ENCODE measurements at places on chromosomes 16 and 17.

DNA sequence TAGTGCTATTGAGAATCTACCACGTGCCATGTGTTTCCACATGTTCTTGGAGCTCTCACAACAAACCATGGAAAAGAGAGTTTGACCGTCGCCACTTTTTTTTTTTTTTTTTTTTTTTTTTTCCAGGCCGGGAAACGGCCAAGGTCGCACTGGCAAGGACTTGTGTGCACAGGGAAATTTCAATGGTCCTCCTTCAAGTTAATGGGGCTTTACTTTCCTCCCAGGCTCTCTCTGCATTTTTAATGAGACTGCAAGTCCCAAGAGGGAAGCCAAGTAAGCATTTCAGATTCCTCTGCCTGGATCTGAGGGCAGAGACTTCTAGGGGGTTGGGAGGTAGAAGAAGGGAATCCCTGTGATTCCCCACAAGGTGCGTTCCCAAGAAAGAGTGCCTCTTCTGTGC, 94.7 kb upstream of the MPHOSPH6 start:
- no peak for DNase-seq

GRCh38 chr16:73065632-73066330, 17.9 kb upstream of the ZFHX3 start:
- no peak for DNase-seq

DNA sequence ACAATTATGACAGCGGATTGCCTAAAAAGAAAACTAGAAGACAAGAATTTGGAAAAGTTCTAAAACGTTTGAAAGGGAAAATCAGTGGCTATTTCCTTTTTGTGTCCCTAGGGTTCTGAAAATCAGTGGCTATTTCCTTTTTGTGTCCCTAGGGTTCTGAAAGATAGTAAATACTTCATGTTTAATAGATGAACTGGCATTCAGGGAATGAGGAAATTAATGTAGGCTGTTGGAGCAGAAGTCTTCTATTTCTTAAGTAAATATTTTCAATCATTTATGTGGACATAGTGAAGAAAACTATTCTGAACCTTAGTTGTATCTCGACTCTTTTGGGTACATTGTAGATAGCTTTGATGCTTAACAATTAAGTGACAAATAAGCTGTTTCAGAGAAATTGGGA, 78.9 kb downstream of the SHISA6 start:
- no peak for DNase-seq

GRCh38 chr17:65190467-65191097, 53.4 kb downstream of the RGS9 start:
- no peak for DNase-seq

- DNase-seq: no peak
Observed at GRCh38 chr17:79093270-79093669, 18.6 kb downstream of the ENGASE start.

- no peak for DNase-seq
Observed at GRCh38 chr16:22890976-22891375, 77.0 kb downstream of the HS3ST2 start.

- no peak for DNase-seq
Observed at GRCh38 chr16:55324285-55325079, 479 bp downstream of the IRX6 start.

GRCh38 chr17:57337390-57337789, 81.1 kb downstream of the MSI2 start:
- DNase-seq: no peak

DNA sequence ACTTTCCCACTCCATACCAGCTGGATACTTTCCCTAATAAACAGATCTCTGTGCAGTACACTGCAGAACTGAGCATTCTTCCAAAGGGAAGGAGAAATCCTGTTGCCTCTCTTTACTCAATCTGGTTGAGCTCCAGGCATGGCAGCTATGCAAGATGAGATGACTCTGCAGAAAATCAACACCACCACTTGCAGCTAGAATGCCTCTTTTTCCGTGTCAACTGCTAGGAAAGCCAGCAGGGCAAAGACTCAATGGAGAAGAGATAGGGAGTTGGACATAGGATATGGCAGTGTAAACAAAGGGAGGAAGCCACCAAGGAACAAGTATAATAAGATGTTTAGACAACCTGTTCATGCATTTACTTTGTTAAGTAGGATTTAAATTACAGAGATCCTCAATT, 40.4 kb upstream of the CORO6 start:
- no peak for DNase-seq

- no peak for DNase-seq
Observed at GRCh38 chr17:17503566-17504130, 7.5 kb upstream of the RASD1 start.

DNA sequence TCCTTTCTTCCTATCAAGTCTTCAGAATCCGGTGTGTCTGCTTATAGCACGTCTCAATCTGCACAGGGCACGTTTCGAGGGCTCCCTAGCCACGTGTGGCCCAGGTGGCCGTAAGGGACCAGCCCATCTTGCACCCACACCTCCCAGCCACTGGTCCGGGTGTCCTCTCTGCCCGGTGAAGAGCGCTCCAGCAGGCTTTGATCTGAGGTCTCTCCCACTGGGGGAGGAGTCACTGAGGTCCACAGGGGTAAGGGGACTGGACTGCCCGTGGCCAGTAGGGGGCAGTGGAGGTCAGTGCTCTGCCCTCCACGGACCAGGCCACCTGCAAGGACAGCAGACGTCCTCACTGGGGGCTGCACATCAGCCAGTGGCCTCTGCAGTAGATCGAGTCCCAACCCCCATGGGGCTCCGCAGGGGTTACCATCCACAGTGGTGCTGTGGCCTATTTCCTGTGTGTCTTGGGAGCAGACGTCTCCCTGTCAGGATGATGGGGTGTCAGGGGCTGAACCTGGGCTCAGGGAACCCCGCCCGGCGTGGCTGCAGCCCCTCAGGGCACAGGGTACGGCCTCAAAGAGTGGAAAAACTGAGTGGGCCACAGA, 204.1 kb upstream of the CIBAR2 start:
- peak; percentile 30 for DNase-seq

GRCh38 chr17:17358866-17359265, 55.7 kb downstream of the NT5M start:
- DNase-seq: no peak

GRCh38 chr17:19706791-19707727, 9.3 kb downstream of the SLC47A2 start:
- DNase-seq: no peak

- no peak for DNase-seq
Observed at GRCh38 chr16:66523861-66524354, 26.0 kb downstream of the TK2 start.

DNA sequence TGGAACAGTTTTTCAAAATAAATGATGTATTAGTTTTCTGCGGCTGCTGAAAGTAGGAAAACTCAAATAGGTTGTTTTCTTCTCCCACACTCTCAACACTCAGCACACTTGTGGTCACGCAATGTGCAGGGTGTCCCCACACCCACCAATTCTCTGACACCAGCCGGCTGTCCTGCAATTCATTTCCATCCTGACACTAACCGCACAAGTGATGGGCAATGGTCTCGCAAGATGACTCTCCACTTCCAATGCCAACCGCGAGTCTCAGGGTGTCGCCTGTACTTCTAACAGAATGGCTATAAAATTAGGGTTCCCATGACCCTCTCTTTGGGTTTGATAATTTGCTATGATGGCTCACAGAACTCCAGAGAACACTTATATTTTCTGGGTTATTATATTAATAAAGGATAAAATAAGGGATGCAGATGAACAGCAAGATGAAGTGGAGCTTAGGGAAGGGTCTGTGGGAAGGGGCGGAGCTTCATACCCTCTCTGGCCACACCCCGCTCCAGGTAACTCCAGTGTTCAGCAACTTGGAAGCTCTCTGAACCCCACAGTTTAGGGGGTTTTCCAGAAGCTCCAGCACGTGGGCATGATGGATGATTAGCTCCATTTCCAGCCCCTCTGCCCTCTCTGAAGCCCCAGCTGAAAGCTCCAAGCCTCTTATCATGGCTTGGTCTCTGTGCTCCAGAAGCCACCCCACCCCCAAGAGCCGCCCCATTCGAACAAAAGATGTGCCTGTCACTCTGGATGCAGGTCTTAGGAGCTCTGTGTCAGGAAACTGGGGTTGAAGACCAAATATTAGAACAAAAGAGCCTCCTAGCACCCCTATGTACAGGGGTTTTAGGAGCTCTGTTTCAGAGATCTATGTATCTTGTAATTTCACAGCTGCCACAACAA, 19.8 kb downstream of the TAF1C start:
- no peak for DNase-seq

- DNase-seq: no peak
Observed at GRCh38 chr16:4309833-4310266, 6.0 kb upstream of the GLIS2 start.

DNA sequence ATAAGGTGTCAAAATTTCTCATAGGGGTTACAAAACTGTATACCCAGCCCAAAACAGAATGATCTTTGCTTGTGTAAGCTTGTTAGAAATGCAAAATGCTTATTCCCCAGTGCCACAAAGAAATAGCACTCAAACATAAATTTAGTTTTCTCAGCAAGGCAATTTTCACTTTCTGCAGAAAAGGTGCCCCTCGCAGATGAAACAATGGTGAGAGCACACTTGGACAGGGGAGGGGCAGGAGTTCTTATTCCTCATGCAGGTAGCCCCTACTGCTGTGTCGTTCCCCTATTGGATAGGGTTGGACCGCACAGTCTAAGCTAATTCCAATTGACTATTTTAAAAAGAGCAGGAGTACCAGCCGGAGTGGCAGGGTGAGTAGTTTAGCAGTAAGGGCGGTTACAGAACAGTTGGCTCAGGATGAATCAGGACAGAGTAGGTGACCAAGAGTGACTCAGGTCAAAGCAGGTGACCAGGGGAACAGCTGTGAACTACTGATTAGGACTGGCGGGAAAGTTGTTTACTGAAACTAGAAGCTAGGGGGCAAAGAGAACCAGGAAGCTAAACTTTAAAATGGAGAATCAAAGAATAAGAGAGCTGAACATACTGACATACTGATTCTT, 5.5 kb upstream of the LDHD start:
- DNase-seq: no peak

DNA sequence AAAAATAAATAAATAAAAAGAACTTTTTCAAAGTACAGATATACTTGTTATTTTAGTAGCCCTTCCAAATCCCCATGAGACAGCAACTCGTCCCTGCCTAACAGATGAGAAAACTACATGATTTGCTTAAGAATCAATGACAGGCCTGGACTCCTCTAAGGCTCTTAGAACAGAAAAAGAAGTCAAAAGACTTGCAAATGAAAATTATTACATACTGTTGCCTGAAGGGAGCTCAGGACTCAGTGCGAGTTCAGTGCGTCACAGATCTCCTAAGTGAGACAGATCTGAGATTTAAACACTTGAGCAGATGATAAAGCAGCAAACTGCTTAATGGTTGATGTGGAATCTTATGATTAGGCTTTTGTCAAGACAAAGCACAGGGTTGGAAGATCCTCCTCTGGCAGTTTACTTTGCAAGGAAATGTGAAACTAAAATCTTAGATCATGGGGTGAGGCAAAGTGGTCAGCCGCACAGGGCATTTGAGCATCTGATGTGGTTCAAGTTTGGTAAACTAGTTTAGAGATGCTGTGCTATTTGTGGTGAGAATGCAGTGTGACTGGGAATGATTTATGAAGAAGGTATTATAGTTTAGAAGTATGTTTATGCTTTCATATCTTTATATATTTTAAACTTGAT, 138.1 kb downstream of the TRIM37 start:
- no peak for DNase-seq

DNA sequence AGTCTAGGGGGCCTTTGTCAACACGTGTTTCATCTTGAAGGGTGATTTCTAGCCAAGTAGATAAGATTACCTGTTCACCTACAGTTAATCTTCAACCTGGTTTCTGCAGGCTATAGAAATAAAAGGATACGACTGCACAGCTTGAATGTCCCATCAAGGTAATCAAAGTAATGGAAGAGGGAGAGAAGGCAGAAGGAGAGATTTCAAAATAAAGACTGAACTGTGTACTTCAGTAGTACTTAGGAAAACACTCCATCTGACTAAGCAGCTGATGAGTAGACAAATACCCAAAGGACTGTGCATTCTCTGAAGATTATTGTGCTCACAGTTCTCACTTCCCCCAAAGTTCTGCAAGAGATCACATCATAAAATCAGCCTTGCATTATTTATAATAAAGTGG, 5.8 kb upstream of the RFFL start:
- DNase-seq: no peak

DNA sequence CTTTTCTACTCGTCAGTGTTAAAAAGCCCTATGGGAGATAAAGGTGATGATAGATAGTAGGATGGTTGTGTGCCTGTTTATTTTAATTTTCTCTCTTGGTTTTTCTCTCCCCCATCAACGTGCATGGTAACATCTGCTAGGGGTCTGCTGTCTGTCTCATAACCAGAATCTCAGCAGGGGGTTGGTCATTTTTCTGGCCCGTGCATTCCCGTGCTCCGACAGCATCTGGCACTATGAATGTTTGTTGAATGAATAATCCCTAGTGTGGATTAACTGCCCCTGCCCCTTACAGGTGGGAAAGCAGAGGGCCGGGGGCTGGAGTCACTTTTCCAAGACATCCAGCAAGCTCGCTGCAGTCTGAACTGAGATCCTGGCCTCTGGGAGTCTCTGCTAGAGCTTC, 6.3 kb downstream of the CA5A start:
- DNase-seq: no peak

- peak; percentile 24 for DNase-seq
Observed at GRCh38 chr17:56593086-56593645, 333 bp upstream of the NOG start.

GRCh38 chr17:62637809-62638208, 10.3 kb downstream of the MRC2 start:
- no peak for DNase-seq

- no peak for DNase-seq
Observed at GRCh38 chr17:34312080-34312479, 7.2 kb upstream of the CCL8 start.
